NCI-H1436 treated with DMSO at 0.1 percent for 48 hours (cell line): ENCODE measurements at places on chromosomes 7 and 10.

- no peak for DNase-seq
Observed at GRCh38 chr7:151099486-151100211, 13.4 kb downstream of the AGAP3 start.

GRCh38 chr10:68897336-68897741 is 3.8 kb upstream of the DDX50 start:
- DNase-seq = peak; percentile 16

DNA sequence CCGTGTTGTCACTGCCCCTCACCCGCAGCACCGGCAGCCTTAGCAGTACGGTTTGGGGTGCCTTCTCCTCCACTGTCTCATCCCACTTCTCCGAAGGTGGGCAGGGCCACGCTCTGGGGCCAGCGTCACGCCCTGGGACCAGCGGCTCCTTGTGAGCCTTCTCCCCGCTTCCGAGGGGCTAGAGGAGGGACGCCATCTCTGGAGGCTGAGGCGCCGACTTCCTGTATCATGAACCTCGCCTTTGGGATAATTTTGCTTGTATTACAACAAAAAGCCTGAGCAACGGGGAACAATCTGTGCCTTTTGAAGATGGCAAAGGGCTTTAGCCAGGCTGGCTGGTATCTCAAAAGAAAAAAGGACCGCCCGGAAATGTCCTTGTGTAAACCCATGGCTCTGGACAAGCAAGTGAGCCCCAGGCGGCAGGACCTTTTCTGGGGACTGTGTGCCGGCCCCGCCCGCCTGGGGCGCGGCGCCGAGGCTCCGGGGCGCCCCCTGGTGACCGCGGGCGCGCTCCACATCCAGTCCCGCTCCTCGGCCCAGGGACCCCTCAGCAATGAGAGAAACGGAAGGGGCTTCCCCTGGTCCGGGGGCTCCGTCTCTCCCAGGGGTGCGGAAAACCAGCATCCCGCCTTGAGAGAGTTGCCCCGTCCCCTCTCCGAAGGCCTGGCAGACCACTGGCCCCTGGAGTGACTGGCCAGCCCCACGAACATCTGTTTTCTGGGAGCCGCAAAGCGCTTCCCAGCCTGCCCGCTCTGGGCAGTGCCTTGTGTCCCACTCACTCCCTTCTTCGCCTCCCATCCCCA is 3.8 kb downstream of the DEPP1 start:
- DNase-seq = no peak

GRCh38 chr10:112388548-112388947 is 14.6 kb downstream of the ACSL5 start:
- DNase-seq = no peak

DNA sequence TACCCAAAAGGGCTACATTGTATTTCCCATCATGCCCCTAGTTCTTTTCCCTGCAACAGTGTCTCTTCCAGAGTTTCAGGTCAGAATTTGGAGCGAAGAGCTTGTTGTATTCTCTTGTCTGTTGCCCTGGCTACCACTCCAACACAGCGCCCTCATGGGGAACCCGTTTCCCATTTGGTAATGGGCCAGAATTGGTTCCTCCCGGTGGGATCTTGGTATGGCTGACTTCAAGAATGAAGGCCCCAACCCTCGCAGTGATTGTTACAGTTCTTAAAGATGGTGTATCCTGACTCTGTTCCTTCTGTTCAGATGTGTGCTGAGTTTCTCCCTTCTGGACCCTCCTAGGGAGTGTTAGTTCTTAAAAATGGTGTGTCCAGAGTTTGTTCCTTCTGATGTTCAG is 110.5 kb upstream of the ZNF32 start:
- no peak for DNase-seq

GRCh38 chr10:5442065-5442989 is 30.0 kb downstream of the NET1 start:
- DNase-seq = no peak

DNA sequence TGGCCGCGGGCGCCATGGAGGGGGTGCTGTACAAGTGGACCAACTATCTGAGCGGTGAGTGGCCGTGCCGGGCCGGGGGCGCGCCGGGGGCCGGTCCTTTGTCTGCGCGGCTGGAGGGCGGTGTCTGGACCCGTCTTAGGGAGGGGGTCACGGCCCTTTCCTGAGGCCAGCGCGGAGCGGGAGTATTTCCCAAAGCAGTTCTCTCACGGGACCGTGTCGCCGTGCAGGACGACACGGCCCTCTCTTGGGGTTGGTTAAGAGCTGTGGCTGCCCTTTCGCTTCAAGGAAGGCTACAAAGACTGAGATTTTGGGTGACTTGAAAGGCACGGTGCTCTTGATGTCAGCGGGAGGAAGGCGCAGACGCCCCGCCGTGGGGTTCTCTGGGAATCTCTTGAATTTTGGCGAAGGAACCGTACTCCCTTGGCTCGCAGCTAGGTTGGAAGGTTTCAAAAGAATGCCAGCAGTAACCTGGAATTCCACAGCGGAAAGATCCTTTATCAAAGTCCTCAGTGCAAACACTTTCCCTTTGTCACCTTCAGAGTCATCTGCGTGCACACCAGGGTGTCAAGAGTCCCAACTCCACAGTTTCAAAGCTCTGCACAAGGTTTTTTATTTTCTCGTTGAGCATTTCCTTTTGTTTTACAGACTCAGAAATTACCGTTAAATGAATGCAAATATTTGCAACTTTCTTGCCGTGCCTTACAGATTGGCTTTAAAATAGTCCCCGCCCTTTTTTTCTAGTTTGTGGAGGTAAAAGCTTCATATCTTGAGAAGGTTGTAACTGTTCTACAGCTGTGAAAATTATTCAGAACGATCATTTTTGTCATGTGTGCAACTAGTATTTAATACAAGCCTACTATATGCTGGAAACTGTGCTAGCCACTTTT is 780 bp downstream of the PLEKHA8 start:
- DNase-seq = no peak

DNA sequence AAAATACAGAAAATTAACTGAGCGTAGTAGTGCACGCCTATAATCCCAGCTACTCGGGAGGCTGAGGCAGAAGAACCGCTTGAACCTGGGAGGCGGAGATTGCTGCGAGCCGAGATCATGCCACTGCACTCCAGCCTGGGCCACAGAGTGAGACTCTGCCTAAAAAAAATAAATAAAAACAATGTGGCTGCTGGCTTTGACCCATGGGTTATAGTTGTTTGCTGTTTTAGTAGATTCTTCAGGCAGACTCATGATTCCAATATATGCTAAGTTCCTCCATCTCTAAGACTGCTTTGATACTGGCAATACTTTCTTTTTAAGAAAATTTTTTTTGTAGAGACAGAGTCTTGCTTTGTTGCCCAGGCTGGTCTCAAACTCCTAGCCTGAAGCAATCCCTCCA is 8.4 kb downstream of the OLAH start:
- no peak for DNase-seq

GRCh38 chr10:114856544-114857287 is 35.1 kb downstream of the FHIP2A start:
- DNase-seq = no peak

GRCh38 chr7:28207486-28208158 is 27.0 kb upstream of the JAZF1 start:
- DNase-seq = no peak

GRCh38 chr7:136940917-136941316 is 72.5 kb downstream of the CHRM2 start:
- no peak for DNase-seq

DNA sequence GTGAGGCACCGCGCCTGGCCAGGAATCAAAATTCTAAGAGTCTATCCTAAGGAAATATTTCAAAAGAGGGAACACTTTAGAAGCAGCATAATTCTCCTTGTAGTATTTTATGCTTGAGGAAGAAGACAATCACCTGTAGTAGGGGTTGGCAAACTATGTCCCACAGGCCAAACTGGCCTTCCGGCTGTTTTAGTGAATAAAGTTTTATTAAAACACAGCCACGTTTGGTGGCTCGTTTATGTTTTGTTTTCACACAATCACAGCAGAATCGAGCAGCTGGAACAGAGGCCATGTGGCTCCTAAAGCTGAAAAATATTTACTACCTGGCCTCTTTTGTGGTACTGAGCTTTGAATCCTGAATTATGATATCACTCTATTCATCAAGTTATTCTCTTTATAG is 131.7 kb upstream of the TNS3 start:
- no peak for DNase-seq

DNA sequence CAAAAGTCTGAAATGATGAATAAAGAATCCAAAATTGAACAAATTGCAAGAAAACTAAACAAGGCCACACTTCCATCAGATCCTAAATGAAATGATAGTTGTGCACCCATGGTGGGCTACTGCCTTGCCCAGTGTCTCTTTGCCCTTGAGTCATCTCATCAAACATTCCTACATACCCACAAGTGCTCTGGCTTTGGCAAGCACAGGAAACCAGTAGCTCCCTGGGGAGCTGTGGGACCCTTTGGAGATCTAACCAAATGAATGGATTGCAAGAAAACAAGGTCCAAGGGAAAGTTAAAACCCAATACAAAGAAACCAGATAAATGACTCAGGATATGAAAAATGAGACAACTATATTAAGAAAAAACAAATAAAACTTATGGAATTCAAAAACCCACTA is 129.8 kb upstream of the TMEM229A start:
- DNase-seq = no peak

DNA sequence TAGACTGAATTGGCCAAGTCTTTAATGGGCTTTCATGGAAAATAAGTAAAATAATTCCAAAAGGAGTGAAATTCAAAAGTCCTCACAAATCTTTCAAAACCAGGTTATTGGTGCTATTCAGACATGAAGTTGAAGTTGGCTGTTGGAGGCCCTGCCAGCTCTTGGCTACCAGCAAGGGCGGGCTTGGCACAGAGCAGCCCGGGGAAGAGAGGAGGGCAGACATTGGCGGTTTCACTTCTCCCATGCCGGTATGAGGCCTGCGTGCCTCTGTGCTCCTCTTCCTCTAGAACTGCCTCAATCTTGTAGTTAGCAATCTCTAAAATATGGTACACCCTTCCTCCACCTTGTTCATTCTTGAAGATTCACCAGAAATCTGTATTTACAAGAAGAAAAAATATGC is 16.4 kb upstream of the NPS start:
- DNase-seq = no peak

- DNase-seq = no peak
Observed at GRCh38 chr7:108257954-108258353, 127.8 kb upstream of the LAMB4 start.

DNA sequence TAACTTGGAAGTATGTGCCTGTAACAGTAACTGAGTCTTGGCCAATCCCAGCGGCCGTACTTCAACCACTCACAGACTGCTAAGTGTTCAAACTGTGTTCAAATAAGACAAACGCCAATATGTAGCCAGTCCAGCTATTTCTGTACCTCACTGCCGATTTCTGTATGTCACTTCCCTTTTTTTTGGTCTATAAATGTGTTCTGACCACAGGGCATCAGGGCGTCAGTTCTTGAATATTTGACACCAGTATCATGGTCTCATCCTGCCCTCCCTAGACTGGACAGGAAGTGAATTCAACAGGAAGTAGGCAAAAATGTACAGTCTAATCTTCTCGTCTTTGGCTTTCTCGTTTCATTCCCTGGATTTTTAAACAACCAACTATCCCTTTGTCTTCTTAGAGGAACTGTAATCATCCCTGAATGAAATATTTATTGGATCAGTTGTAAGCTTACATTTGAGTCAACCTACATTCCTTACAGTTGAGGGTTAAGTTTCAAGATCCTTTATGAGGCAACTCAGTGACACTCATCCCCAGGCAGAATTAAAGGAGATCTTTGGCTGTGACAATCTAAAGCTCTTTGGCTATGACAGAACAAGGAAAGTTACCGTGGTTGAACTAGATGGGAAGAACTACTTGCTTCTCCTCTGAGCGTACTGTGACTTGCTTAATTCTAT is 232.7 kb downstream of the NSUN6 start:
- no peak for DNase-seq

DNA sequence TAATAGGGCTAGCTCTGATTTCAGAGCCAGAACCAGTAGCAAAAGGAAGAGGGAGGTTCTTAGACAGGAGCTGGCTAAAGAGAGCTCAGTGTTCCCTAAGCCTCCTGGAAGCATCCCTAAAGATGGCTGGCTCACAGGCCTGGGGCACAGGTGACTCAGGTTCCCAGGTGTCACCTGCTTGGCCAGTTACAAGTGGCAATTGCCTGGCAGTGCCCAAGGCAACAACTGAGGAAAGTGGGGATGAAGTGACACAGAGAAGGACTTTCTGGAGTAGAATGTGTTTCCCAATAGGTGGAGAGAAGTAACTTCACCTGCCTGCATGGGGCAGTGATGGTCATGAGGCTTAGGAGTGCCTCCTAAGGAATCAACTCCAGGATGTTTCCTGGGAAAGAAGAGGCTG is 66.5 kb upstream of the EEPD1 start:
- DNase-seq = no peak

- no peak for DNase-seq
Observed at GRCh38 chr10:43079856-43080255, 3.0 kb downstream of the RET start.

GRCh38 chr7:45568536-45569289 is 5.5 kb upstream of the ADCY1 start:
- no peak for DNase-seq
